SK-N-SH (cell line): ENCODE measurements at places on chromosomes 4 and X.

DNA sequence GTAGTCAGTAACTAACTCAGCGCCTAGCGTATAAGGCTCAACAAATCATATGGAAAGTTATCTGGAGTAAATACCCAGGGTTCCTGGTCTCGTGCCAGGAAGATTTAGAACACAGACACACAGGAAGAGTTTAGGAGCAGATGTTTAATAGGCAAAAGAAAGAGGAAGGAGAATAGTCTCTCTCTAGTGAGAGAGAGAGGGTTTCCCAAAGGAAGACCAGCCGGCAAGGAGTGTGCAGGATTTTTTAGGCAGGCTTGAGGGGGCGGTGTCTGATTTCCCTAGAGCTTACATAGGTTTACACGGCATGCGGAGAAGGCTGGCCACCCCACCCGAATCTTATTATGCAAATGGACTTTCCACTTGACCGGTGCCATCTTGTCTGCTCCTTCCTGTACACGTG, 284.0 kb upstream of the FRG1 start:
- DNase-seq: no peak

DNA sequence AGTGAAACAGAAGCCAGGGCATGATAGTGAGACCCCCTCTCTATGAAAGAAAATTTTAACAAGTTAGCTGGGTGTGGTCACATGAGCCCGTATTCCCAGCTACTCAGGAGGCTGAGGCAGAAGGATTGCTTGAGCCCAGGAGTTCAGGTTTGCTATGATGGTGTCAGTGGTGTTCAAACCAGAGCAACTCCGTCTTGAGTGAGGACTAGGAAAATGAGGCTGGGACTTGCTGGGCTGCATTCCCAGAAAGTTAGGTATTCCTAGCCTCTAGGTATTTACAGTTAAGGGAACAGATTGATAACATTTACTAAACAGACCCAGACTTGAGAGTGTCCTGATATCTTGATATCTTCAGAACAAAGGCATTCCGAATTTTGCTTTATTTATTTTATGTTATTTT, 37.0 kb upstream of the NOCT start:
- DNase-seq: no peak

DNA sequence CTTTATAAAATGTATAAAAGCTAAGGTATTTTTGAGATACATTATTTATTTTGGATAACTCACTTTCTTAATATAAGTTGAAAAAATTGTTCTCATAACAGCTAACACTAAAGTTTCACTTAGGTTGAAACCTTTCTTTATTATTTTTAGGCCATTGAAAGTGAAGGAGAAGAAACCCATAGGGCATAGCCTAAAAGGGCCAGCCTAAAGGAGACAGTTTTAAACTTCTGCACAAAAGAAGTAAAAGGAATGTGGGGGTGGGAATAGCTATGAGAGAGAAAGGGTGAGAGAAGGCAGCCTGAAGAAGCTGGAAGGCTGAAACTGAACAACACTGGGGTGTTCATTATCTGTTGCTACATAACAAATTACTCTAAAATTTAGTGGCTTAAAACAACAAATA, 57.6 kb upstream of the RAPGEF2 start:
- no peak for DNase-seq

DNA sequence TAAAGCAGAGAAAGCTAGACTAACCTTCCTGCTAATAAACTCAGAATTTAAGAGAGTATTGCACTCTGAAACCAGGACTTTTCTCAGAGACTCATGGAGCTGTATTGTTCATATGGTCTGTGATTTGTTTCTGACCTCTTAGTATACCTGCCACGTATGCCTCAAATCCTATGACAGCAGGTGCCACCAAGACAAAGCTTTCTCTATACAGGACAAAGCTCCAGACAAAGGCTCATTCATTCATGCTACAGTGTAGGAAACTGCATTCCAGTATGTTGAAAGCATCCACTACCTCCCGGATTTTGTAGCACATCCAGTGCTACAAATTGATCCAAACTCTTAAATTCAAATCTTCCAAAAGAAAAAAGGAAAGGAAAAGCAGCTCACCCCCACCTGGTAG, 178.3 kb downstream of the CHIC2 start:
- no peak for DNase-seq

- DNase-seq: peak; percentile 34
Measured at GRCh38 chr4:140372751-140373327, 607 bp upstream of the SCOC start.

DNA sequence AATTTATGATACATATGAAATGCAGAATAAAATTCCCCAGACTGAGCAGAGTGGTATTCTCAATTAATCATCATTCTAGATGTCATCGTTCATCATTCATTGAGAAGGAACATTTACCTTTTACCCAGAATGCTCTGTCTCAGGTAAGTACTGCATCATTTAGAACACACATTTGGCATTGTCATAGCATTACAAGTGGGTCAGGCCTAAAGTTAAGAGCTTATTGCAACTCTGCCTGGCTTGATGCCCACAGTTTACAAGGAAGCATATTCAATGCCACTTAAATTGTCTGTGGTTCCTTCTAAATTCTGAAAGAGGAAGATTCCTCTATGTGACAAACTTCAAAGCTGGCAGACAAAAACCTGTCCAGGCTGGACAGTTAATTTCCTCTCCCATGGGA, 87.3 kb downstream of the CAMK2D start:
- no peak for DNase-seq

GRCh38 chr4:79174490-79175252, 151.2 kb downstream of the NAA11 start:
- DNase-seq: no peak

DNA sequence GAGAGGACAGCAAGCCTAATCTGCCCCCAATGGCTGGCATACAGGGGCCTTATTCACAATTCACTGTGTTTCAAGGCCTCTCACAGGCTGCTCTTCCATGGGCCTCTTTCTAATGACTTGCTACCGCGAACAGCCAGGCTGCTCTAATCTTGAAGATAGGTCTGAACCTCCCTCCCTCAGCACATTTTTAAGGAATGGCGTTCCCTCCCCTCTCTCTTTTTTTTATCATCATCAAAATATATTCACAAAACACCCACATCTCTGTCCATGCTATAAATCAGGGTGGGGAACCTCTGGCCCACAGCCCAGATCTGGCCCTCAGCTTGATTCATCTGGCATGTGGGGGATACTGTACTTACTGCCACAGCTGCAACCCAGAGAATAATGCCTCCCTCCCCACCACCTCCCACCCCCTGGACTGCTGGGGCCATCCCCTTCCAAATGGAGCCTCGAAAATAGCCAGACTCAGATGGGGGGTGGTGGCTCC, 76.2 kb upstream of the PLAC1 start:
- DNase-seq: peak; percentile 29

DNA sequence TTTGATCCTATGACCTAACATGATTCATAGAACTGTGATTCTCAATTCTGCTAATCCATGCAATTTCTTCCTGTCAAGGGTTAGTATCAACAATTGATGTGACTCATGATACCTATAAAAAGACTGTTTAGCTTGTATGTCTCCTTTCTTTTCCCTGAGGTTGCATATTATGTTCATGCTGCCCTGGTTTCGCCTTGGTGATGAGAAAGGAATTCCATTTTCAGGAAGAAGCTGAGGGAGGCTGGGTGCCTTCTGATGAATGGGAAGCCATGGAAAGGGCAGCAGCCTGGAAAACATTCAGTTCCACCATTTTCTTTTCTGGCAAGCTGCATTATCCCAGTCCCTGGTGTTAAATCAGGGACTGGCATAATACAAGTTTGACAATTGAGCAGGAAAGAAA, 976.5 kb downstream of the RPA4 start:
- no peak for DNase-seq

DNA sequence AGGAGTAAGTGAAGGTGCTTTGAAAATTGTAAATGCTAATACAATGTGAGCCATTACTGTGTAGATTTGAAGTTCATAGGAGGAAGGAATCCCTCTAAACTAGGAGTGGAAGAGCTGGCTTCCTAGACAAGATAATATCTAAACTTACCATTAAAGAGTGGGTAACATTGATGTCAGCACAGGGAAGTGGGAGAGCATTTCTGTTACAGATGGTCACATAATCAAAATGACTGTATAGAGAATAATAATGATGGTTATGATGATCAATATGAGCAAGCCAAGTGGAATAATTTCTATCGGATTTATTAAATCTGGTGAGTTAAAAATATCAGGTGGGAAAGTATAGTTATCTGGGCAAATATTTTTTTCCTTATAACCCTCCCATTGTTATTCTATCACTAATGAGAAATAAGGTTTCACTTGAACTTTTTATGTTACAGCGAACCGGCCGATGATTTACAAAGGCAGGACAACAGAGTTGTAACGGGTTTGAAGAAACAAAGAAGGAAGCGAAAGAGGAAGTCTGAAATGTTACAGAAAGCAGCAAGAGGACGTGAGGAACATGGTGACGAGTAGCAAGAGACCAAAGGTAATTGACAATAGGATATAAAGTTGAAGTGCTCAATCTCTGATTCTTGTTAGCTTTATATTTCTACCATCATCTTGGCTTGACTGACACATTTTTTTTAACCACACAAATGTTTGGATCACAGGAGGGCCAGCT, 43.5 kb downstream of the FMR1NB start:
- no peak for DNase-seq

DNA sequence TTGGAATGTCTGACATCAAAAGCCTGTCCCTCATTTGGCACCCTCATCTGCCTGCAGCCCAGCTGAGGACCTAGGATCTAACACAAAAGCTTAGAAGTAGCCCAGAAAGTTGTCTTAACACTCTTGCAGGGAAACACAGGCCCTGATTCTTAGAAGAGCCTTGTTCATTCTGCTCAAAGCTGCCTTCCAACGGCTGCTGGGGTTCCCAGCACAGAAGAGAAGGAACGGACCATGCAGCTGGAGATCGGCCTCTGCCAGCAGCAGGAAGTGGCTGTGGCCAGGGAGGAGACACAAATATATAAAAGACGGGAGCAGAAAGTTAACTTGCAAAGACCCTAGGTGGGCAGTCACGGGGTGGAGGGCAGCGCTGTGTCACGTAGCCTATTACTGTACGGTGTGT, 20.4 kb downstream of the PRPS2 start:
- no peak for DNase-seq

GRCh38 chr4:64399313-64400109, 9.7 kb downstream of the TECRL start:
- no peak for DNase-seq

- DNase-seq: no peak
Measured at GRCh38 chrX:10990976-10991375, 120.2 kb upstream of the HCCS start.

GRCh38 chr4:113106108-113106507, 56.7 kb downstream of the ANK2 start:
- DNase-seq: peak; percentile 6

- no peak for DNase-seq
Measured at GRCh38 chrX:42754115-42754514, 23.8 kb downstream of the PPP1R2C start.

- no peak for DNase-seq
Measured at GRCh38 chrX:78754917-78755316, 7.4 kb downstream of the LPAR4 start.

- no peak for DNase-seq
Measured at GRCh38 chr4:144820728-144821085, 174.8 kb downstream of the HHIP start.

DNA sequence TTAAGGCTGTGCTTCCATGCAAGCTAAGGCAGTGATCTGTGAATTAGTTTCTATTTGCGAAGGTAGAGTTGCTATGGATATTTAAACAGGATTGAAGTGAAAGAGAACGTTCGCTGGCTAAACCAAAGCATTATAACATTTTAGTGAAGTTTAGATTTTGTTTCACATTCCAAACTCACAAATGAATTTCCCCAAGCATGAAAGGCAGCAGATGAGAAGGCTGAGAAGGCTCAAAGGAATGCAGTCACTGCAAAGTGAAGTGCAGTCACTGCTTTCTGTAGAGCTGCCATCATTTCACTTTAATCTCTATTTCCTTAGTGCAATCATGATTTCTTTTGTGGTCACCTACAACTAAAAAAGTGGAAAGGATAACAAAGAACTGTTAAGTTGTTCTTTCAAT, 334.7 kb upstream of the NR3C2 start:
- DNase-seq: no peak
